Fibroblast of the aortic adventitia (primary cell): ENCODE measurements at places on chromosomes 3 and 15. TPM values are rescaled to one million over a fixed set of nuclear protein-coding genes. Genes with fewer than 3 reads are reported as not detected.

The EFHB gene
- 0.27 and 1.1 TPM in 2 replicates for total RNA-seq

The FGF12 gene
- 0.08 and 0.36 TPM in 2 replicates for total RNA-seq

The FBN1 gene
- 984 and 4,431 TPM in 2 replicates for total RNA-seq

The XCR1 gene
- total RNA-seq: not detected in 2 replicates

The PIGBOS1 gene
- 9.5 and 10.9 TPM in 2 replicates for total RNA-seq

The NR1D2 gene
- 53.0 and 77.3 TPM in 2 replicates for total RNA-seq

The CPEB1 gene
- 25.5 and 40.9 TPM in 2 replicates for total RNA-seq
